Cortex of kidney (tissue), 1 donor: ENCODE measurements at places on chromosomes 2 and 18.

DNA sequence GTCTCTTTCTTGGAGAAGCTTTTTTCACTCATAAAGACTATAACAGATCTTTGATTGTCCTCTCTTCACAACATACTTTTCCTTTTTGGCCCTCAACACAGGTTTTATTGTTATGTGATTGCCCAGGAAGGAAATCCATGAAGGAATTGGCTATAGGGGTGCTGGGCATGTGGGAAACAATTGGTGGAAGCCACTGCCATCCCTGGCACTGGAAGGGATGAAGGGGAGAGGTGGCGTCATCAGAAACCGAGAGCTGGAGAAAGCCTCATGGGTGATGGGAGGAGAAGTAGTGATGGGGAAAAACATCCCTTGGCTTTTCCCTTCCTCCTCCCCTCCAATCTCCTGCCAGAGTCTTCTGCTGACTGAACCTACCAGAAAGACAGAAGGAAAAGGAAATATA lies 106.2 kb downstream of the SPOPL start:
- no peak for DNase-seq

DNA sequence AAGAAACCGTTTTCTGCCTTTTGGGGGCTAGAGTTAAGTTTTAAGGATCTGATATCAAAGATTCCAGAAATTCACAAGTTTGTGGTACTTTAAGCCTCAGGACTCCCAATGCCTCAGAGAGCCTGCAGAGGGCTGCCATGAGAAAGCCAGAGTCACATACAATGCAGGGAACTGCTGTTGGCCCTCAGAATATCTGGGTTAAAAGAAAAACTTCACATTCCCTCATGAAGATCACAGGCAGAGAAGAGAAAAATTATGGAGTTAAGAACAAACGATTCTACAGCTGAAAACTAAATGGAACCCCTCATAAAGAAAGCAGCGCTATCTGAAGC lies 39.5 kb downstream of the HDAC4 start:
- DNase-seq = no peak

- DNase-seq = no peak
Measured at GRCh38 chr2:75632091-75632701, 14.4 kb upstream of the MRPL19 start.

DNA sequence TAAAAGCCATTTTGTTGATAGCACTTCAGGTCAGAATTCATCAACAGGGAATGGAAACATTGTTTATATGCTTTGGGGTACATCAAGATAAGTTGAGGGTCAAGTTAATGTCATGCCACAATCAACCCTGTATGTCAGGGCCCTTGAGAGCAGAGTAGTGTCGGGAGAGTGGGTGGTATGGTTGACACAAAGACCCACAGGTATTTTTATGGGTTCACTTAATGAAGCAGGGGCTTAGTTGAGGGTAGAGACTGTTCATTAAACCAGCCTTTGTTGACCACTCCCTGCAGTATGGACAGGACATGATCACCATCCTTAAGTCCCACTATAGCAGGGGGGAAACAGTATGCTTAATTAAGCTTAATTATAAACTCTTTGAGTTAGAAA lies 5.7 kb downstream of the RPL37A start:
- no peak for DNase-seq

DNA sequence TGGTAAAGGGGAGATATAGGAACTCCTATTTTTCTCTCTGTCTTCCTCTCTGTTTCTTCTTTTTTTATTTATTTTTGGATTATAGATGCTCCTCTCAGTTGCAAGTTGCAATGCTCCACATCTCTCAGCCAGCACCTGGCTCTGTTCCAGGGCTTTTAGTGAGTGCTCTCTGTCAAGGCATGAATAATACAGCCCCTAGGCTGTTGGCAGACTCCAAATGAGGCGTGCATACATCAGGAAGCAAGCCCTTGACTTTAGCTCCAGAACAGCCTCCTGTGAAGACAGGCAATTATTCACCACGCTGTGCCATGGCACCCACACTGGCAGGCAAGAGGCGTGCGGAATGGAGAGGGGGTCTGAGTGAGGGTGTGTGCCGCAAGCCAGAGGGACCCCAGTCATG lies 228.1 kb upstream of the PXDN start:
- DNase-seq = no peak

GRCh38 chr2:206378835-206379234 lies 64.5 kb upstream of the ADAM23 start:
- DNase-seq = no peak

DNA sequence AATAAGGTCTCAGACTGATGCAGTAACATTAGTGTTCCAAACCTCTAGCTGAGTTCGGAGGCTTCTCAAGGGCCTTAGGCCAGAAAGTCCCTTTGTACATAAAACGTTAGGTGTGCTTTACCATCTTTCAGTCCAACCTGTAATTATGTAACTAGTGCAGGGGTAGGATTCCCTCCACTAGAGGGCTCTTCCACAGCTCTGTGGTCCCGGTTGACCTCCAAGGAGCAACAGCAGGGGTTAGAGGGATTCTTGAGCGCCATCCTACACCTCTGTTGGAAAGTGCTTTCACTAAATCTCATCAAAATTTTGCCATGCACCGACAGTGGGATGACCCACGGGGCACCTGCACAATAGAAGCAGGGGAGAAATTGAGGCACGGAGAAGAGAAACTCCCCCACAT lies 155.8 kb upstream of the LRP1B start:
- DNase-seq = no peak

DNA sequence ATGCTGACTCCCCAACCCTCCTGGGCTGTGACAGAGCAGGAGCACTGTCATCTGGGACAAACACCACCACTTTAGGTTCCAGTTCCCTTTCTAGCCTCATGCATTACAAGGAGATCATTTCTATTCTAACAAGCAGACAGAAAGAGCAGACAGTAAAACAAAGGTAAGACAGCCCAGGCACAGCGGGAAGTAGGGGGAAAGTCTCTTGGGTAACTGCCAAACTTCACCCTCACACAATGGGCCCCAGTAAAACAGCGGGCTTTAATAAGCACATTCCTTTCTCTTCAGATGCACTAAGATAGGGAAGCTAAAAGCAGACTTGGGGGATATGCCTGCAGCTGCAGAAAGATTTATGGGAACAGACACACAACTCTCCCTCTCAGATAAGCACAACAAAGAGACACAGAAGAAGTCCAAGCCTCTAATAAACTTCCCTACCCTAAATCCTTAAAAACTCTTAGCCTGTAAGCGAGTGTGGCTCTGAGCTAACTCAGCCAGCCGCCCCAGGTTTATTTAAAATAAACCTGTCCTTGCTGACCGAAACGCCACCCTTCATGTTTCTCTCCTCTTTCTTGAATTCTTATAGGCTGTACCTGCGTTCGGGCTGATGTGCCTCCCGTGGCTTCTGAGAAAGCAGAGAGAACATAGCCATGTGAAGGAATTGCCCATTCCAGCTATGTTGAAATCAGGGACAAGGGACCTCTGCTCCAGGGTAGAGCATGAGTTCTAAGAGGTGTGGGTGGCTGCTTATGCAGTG lies 726.8 kb upstream of the DDX18 start:
- DNase-seq = no peak

- DNase-seq = no peak
Measured at GRCh38 chr18:61448316-61448715, 115.1 kb downstream of the CDH20 start.

GRCh38 chr2:71667256-71668182 lies 214.2 kb downstream of the DYSF start:
- DNase-seq = no peak

DNA sequence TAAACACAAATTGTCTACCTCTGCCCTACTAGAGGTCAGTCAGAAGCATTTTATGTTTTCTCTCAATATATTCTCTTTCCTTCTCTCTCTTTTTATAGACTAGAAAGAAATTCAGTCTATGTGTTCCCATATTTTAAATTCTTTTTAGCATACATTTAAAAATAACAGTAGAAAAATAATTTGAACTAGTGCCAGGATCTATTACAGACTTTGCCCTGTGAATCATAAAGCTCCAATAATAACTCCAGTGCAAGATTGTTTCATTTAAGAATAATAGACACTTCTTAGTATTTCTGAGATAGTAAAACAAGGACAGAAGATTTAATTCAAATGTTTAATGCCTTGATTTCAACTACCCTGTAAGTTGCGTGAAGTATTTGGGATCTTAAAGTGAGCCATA lies 60.1 kb downstream of the ITGB6 start:
- no peak for DNase-seq

GRCh38 chr2:238105506-238106338 lies 5.6 kb downstream of the ESPNL start:
- no peak for DNase-seq

DNA sequence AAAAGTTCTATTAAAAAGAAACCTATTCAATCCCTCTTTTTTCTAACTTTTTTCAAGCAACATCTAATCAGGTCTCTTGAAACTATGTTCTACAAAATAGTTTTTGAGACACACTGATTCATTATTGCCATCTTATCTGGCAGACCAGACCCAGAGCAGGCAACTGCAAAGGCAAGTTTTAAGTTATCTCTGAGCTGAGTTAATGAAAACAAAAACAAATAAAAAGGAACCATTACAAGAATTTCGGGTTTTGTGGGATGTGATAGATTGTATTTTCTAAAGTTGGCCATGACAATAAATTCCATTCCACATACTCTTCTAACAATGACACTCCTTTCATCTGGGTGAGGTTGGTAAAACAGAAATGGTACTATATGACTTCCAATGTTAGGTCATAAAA lies 15.2 kb upstream of the TWSG1 start:
- DNase-seq = no peak

DNA sequence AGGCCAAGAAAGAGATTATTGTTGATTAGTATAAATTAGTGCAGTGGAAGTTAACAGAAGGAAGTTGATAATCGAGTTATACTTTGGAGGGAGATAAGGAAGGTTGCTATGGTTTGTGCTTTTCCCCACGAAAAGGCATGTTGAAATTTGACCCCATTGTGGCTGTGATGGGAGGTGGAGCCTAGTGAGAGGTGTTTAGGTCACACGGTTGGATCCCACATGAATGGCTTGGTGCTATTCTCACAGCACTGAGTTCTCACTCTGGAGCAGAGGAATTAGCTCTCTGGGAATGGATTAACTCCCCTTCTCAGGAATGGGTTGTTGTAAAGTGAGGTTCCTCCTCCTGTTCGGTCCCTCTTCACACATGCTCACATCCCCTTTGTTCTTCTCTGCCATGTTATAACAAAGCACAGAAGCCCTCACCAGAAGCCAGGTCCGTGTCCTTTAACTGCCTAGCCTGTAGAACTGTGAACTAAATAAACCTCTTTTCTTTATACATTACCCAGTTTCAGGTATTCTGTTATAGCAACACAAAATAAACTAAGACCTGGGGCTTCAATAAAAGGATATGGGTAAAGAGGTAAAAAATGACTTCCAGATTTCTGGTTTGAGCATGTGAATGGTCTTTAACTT lies 21.9 kb downstream of the PIGN start:
- DNase-seq = no peak

- no peak for DNase-seq
Measured at GRCh38 chr2:85237849-85238565, 89.8 kb downstream of the TGOLN2 start.

DNA sequence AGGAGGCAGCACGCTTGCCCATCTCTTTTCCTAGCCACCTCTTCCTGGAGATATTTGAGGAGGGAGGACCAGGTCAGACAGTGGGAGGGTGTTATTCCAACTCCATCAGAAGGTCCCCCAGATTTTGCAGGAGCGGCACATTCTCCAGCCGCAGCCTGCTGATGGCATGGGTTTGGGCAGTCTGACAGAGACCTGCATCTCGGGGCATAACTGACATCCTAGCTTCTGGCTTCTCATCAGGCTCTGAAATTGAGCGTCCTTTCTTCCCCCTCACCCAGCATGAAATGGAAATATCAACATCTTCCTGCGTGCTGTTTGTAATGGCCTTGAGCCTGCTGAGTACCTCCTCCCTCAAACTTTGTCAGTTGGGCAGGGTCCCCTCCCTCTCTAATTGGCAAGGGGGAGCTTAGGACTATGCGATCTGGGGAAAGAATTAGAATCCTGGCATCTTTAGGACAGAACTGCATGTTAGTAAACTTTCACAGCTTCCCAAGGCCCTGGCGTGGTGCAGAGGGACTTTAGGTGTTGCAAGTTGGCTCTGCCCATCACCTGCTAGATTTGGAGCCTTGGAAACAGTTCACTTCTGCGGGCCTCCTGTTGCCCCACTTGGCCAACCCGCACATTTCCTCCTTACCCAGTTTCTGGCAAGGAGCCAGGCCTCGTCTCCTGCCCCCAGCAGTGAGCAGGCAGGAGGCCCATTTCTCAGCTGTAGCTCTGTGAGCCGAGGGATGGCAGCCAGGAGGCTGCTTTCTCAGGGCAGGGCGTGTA lies 2.2 kb downstream of the ITM2C start:
- DNase-seq = no peak

- DNase-seq = no peak
Measured at GRCh38 chr2:213177679-213178078, 26.3 kb upstream of the IKZF2 start.

- no peak for DNase-seq
Measured at GRCh38 chr2:190940454-190940853, 59.8 kb downstream of the GLS start.

- DNase-seq = no peak
Measured at GRCh38 chr2:163604941-163605555, 130.8 kb downstream of the FIGN start.

DNA sequence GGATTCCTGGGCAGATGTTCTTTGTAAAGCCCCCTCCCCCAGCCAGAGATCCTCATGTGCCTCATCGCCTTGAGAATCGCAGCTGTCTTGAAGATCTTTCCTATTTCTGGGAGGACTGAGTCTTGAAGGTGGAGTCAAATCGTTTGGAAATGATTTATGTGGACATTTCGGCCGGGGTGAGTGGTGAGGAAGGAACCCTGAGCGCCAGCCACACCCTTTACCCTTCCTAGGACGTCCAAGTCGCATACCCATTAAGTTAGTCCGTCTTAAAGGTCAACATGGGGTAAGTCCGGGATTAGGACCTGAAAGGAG lies 84.9 kb upstream of the ZCCHC2 start:
- DNase-seq = no peak

DNA sequence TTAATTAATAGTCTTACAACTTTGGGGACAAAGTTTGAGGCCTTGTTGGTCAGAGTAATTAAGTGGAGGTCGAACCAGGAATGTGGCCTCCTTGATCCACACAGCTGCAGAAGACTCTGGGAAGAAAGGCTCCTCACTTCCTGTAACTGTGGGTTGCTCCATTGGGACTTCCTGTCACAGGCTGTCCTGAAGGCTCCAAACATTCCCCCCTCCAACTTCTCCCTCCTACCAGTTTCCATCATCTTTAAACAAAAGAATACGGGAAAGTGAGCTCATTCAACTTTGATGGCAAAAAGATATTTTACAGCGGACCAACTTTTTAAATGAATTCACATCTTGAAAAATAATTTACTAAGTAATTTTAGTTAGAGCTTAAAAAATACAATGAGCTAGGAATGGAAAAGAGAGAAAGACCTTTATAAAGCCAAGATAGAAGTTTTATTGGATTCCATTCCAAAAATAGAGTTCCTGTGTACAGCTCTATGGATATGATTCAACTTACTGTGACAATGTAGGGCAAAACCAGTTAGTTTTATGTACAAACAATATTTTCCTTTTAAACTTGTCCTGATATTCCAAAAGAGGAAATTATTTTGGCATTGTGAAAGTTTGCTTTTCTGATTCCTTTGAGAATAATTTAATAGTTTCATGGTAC lies 212.0 kb upstream of the NABP1 start:
- no peak for DNase-seq
